ENCODE measurements at places on chromosomes 3 and 15.

GRCh38 chr3:141764045-141764444, 837 bp downstream of the GRK7 start:
- DNase-seq = no peak

- DNase-seq = no peak
Measured at GRCh38 chr15:66251065-66251789, 2.3 kb downstream of the MEGF11 start.

DNA sequence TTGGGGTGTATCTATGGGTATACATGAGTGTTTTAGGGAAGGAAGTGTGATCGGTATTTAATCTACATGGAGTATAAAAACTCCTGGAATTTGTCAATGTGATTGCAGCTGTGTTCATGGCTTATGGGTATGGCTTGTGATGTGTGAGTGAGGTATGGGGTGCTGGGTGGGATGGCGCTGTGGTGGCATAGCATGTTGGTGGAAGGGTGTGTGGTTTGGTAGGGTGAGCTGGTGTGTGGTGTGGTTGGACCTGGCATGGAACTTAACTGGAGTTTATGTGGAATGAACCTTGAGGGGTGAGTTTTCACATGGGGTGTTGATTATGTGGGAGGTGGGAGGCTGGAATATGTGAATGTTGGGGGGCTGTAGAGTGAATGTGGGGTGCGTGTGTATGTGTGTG, 492 bp upstream of the MOBP start:
- no peak for DNase-seq

GRCh38 chr3:62686503-62687294, 188.5 kb downstream of the CADPS start:
- DNase-seq = no peak

DNA sequence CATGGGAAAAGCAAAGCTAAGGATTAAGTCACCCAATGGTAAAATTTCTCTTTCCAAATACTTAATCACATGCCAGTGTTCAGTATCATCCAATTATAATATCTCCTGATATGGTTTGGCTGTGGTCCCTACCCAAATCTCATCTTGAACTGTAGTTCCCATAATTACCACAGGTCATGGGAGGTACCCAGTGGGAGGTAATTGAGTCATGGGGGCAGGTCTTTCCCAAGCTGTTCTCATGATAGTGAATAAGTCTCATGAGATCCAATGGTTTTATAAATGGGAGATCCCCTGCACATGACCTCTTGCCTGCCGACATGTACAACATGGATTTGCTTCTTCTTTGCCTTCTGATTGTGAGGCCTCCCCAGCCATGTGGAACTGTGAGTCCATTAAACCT, 26.1 kb upstream of the NMB start:
- peak; percentile 52 for DNase-seq

- no peak for DNase-seq
Measured at GRCh38 chr3:82229397-82229796, 468.0 kb upstream of the GBE1 start.

GRCh38 chr3:52434491-52435115, 10.3 kb downstream of the SEMA3G start:
- peak; percentile 29 for DNase-seq

DNA sequence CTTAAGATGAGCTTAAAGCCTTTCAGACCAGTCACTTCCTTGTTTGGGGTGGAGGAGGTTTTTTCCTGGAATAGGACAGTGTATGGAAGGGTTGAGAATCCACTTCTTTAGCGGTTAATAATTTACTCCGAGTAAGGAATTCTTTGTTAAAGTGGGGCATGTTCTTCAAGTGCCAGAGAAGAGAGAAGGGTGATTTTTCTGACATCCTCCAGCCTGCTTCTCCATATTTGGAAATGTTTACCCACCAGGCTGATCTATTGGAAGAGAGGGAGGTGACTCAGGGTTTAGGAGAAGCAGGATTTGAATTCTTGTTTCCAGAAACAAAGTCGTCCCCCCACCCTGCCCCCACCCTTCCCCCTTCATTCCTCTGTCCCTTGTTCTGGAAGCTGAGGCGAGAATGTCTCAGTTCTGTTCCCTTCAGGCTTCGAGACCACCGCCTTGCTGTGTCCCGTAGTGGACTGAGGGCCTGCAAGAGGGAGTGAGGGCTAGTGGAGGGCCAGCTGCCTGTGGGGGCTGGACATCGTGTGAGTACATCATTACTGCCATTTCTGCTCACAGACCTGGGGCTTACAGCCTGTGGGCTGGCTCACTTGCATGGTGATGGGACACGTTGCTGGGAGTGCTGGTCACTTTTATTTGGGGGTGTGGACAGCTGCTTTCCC, 58.5 kb downstream of the LPP start:
- peak; percentile 55 for DNase-seq

- peak; percentile 42 for DNase-seq
Measured at GRCh38 chr3:38455639-38456430, 2.1 kb downstream of the ACVR2B start.

GRCh38 chr15:39593656-39594445, 13.0 kb downstream of the THBS1 start:
- DNase-seq = no peak
